T-helper 1 cell (primary cell): ENCODE measurements at places on chromosomes 1 and 21.

- peak; percentile 38 for DNase-seq
Measured at GRCh38 chr1:207321790-207322645, 540 bp downstream of the CD55 start.

- DNase-seq: no peak
Measured at GRCh38 chr1:195576641-195577040, 1031.6 kb downstream of the KCNT2 start.

- DNase-seq: no peak
Measured at GRCh38 chr1:201710632-201711597, 118.0 kb upstream of the IPO9 start.

DNA sequence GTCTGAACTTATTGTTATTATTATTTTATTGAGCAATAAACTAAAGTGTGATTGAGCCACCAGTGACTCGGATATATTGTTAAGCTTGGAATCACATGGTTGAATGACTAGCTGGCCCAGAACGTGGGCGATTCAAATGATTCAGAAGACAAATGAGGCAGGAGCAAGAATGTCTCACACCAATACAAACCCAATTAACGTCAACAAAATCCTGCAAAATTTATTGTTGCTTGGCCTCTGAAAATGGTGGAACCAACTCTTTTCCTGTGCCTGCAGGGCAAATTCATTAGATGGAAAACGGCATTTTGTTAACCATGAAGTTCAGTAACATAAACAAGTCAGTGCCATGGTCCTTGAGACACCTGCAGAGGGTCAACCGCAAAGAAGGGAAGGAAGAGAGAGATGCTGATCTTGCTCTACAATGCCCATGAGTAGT, 482.0 kb downstream of the SETD4 start:
- no peak for DNase-seq

DNA sequence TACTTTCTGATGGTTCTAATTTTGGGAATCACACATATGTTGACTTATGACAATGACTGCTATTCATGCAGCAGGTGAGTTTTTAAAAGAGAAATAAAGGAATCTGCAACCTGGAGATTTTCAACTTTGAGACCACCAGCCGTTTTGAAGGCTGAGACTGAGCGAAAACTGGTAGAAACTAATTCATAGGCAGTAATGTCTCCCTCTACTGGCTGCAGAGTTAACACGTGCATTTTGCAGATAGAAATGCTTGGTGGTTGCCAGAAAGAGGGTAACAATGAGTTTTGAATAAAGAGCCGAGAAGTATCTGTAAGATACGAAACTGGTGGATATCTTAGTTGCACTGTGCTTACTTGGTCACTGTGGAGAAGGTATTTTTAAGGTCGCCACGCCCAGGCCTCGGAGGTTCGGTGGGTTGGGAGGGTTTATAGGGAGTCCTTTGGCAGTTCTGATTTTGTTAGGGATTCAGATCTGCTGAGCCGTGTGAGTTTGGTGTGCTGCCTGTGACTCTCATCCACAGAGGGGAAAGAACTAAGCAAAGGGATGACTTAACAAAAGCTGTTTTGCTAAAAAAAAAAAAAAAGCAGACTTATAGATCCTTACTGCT, 83.0 kb downstream of the RYR2 start:
- no peak for DNase-seq

DNA sequence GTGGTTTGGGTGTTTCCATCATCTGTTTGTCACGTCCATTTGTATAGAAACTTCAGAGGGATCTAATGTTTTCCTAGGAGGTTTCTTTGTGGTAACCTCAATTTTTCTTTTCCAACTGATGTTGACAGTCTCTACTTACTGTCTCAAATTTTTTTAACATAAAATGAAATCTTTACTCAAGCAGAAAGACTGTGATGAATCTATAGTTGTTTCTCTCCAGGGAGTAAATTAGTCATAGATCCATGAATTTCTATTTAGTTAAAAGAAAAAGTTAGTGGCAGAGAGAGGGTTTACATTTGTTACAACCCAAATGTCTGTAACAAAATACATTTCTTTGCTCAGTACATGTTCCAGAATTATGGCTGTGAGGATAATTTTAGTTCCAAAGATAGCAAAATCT, 161.6 kb downstream of the DISP1 start:
- no peak for DNase-seq

GRCh38 chr1:171661076-171661650, 8.7 kb upstream of the MYOC start:
- no peak for DNase-seq

DNA sequence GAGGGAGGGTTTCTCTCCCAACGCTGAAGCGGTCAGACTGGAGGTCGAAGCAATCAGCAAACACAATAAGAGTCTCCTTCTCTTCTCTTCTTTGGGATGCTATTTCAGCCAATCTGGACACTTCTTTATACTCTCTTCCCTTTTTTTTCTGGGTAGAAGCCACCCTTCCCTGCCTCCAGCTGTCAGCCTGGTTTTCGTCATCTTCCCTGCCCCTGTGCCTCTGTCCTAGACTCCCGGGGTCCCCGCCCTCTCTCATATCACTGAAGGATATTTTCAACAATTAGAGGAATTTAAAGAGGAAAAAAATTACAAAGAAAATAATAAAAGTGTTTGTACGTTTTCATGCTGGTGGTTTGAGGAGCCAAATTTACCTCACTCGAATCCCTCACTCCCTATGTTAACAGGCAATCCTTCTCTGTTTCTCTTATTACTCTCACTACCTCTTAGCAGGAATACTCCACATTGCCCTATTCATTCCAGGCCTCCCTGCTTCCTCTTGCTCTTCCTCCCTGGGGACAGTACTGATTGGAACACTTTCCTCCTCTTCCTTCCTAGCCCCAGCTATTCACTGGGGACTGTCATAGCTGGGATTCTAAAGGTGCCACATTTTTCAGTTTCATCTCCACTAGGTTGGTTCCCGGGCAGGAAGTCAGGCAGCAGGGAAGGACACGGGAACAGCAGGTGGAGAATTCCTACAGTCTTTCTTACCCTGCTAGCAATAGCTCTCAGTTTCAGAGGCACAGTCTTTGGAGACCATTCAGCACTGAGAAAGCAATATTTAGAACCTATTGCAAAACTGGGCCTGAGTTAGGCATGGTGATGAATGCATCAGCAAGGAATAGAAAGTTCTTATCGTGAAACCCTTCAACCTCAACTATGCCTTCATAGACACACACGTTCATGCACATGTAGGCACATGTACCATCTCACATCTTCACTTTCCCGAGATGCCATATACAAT, 288.0 kb downstream of the PBX1 start:
- DNase-seq: no peak

- no peak for DNase-seq
Measured at GRCh38 chr1:42144711-42145388, 8.4 kb upstream of the GUCA2B start.

GRCh38 chr1:203187304-203187685, 791 bp upstream of the CHI3L1 start:
- no peak for DNase-seq

DNA sequence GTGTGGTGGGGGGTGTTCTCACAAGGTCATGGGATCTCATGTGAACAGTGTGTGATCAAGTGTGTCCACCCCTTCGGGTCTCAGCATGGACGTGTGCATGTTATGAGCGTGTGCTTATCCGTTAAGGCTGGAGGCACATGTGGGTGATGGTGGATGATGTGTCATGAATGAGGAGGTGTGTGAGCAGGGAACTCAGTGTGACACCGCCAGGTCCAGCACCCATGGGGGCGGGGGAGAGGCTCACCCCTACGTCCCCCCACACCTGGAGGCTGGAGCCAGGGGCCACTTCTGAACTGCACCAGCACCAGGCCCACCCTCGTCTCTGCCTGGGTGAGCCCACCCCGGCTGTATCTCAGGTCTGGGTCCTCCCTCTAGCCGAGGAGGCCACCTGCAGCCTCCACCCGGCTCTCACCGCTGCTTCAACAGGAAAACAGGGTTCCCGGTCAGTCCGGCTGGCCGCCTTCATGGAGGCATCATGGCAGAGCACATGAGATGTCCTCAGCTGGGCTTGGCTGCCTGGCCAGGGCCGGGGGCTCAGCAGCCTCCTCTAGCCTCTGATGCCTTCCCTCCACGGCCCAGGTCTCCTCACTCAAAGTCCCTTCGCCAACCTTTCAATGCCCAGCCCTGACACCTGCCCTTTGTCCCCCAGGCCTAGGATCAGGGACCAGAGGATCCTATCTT, 34.2 kb upstream of the C1QA start:
- DNase-seq: no peak

DNA sequence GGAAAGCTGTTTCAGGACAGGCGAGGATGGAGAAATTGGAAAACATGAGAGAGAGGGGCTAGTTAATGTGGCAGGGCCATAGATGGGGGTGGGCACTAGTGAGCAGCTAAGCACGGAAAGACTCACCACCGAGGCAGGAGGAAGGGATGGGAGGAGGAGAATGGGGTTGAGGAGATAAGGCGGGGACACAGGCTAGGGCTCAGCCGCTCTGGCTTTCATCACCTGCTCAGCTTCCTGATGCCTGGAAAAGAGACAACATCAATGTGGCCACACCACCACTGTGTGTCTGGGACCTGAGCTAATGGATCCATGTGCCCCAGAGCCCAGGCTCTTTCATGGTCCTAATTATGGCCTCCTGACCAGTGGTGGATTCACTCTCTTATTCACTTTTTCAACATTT, 27.6 kb downstream of the PMVK start:
- DNase-seq: no peak

- no peak for DNase-seq
Measured at GRCh38 chr1:150257624-150258585, at the start of gene CA14. CA14 (plus strand) TSS chr1:150257774; CDS start chr1:150258129, 355 bp downstream.

- DNase-seq: no peak
Measured at GRCh38 chr1:150085406-150085805, 17.8 kb downstream of the VPS45 start.

DNA sequence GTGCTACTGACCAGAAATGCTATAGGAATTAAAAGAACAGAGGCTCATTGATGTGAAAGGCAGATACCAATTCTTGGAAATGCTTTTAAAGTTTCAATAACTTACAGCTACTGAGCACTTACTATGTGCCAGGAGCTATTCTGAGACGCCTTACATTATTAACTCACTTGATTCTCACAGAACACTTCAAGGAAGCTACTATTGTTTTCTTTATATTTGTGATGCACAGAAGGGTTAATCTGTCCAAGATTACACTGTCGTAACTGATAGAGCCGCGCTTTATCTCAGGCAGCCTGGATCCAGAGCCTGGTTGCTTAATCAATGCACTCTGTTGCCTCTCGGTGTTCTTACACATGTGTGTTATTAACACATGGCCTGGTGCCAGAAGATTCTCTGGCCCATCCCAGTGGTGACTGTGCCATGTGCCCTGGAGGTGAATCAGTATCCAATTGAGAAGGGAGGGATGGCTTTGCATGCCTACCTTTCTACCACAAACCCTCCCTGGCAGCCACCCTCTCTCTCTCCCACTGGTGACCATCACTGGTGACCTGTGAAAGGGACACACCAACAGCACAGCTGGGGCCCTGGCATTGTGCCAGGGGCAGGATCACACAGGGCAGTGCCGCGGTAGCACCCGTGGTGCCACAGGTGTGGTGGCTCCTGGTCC, 8.8 kb downstream of the FMO1 start:
- DNase-seq: no peak

DNA sequence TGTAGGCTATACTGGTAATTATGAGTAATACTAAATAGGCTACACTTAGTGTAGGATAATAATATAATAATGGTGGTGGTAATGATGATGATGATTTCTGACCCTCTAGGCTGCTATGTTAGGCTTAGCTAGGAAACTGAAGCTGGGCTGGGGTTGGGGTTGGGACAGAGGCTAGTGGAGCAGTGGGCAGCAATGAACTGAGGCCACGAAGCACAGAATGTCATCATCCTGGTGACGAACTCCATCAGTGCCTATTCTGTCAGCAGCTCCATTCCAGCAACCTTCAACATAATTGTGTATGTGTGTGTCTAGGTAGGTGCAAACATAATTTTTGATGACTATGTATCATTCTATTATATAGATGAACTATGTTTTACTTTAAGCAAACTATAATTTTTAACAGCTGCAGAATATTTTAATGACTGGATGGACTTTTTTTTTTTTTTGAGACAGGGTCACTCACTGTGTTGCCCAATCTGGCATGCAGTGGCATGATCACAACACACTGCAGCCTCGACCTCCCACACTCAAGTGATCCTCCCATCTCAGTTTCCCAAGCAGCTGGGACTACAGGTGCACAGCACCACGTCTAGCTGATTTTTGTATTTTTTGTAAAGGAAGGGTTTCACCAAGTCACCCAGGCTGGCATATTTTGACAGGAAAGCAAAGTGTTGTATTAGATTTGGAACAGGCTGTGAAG, 12.9 kb upstream of the CLIC4 start:
- DNase-seq: no peak

DNA sequence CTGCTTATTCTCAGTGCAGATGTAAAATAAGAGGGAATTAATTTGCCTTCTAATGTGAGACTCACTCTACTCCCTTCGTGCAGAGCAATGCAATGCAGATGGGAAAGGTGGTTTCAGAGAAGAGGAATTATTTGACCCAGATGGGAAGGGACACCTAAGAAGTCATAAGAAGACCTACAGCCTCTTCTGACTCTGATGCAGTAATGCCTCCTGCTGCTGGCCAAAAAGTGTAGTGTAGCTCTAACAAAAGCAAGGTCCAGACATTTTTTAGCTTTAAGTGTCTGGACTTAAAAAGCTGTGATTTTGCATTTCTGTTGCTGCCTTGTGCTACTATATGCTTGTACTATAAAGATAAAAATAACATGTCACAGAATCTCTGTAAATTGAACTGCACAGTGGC, 501.4 kb downstream of the TTLL7 start:
- DNase-seq: no peak

- no peak for DNase-seq
Measured at GRCh38 chr1:116066868-116067565, 44.2 kb upstream of the MAB21L3 start.

DNA sequence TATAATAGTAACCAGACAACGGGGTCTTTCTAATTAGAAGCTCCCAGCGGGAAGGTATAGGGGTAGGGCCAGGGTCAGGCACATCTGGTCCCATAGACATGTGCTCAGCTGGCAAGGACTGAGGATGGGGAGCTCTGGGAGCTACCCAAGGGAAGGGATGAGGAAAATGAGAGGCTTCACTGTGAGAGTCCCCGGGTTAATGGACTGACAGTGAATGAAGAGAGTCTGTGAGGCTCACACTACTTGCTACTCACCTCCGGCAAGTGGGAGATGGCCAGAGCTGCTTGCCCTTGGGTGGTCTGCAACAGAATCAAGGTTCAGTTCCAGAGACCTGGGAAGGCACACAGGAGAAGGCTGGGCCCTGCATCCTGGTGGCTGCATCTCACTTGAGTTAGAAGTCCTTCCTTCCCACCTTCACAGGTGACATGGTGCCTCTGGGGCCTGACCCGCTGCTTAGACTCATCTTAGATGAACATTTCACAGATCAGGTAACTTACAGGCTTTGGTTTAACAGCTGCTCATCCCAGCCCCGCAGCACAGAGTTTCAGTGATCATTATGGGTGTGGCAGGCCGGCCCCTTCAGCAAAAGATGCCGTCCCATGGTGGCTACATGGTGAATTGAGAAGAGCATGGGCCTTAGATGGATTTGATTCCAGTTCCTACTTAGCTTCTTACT, 31.7 kb downstream of the EIF2D start:
- DNase-seq: no peak
